H9 (cell line): ENCODE measurements at places on chromosomes 5 and 9.

- DNase-seq, result no peak
Observed at GRCh38 chr9:104367507-104367906, 136.6 kb upstream of the OR13F1 start.

DNA sequence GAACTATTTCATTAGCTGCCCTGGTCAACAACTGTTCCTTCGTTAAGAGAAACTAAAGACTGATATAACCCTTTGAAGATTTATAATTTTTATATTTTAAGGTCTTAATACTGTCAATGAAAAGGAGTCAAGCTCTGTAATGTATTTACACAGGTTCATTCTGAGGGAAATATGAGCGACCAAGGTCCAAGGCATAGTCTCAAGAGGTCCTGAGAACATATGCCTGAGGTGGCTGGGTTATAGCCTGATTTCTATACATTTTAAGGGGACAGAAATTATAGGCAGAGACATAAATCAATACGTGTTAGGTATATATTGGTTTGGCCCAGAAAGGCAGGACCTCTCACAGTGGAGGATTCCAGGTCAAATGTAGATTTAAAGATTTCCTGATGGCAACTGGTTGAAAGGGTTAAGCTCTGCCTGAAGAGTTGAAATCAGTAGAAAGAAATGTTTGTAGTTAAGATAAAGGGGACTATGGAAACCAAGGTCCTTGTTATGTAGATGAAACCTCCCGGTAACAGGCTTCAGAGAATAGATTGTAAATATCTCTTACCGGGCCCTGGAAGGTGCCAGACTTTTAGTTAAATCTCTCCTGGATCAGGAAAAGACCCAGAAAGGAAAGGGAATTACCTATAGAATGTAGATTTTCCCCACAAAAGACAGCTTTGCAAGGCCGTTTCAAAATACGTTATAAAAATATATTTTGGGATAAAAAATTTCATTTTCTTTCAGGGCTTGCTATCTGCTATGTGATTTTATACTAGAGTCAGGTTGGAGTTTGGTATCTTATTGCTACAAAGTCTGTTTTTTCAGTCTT, 107.3 kb upstream of the PRLR start:
- peak; percentile 31 for DNase-seq

DNA sequence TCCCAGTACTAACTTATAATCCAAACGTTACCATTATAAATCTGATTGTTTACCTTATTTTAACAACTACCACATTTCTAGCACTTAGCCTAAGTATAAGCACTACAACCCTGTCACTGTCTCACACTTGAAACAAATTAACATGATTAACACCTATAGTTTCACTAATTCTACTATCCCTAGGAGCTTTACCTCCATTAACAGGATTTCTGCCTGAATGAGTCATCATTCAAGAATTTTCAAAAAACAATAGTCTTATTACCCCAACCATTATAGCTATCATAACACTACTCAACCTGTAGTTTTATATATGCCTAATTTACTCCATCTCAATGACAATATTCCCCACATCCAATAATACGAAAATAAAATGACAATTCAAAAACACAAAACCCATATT, 89.6 kb downstream of the INSL6 start:
- DNase-seq, result no peak

- DNase-seq, result no peak
Observed at GRCh38 chr5:133952729-133953567, 15.5 kb downstream of the C5orf15 start.

- DNase-seq, result no peak
Observed at GRCh38 chr5:67211926-67212325, 15.3 kb upstream of the CD180 start.

DNA sequence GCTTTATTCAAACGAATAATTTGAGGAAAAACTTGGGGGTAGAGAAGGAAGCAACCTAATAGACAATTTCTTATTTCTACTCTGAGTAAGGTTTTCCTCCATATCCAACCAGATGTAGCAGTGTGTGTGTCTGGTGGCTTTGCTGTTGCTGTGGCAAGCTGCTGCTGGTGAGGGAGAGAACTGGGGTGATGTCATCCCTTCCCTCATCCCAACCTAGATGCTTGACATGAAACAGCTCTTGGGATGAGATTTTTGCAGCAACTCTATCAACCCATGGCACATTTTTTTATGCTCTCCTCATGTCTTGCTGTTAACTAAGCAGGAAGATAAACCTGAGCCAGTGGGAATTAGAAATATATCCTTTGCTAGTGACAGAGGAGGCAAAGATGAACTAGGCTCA, 135.8 kb downstream of the PCSK1 start:
- DNase-seq, result no peak

DNA sequence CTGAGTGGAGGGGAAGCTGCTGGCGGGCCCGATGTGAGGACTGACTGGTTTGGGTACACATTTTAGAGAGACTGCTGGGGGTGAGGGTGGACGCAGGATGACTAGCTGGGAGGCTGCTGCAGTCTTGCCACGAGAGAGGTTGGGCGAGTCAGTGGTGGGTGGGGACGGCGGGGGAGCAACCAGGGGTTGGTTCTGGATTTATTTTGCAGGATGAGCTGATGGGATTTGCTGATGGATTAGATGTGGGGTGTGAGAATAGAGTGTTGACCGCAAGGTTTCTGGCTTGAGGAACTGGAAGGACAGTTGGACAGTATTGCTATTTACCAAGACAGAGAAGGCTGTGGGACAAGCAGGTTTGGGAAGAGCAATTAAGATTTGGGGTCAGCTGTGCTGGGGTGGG, 5.8 kb upstream of the NDST1 start:
- DNase-seq, result no peak

- DNase-seq, result no peak
Observed at GRCh38 chr5:34622098-34622400, 34.1 kb upstream of the RAI14 start.

DNA sequence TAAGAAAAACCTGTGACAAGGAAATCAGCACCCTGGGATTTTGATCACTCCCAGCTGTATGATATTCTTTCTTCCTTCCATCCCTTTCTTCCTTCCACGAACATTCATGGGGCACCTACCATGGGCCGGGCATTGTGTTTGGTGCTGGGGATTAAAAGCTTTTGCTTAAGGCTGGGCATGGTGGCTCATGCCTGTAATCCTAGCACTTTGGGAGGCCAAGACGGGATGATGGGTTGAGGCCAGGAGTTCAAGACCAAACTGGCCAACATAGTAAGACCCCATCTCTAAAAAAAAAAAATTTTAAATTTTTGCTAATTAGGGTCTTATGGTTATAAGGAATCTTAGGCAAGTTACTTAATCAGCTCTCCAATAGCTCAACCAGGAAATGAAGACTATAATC, 48.5 kb upstream of the CLINT1 start:
- DNase-seq, result no peak

DNA sequence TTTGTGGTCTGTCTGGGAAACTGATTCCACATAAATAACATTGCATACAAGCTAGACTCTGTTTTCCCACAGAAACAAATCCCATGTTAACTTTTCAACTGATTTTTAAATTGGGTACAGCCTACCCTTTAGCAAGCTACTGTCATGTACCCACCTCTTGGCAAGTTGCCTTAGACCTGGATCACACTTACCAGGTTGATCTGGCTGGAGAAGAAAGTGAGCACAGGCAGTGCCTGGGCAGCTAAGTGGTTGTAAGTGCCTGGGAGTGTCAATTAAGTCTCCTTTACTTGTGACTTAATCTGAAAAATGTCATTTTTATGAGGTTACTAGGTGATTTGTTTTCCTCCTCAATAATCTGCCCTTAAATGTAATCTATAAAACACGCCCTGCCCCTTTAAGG, 336.4 kb downstream of the ARL15 start:
- no peak for DNase-seq

DNA sequence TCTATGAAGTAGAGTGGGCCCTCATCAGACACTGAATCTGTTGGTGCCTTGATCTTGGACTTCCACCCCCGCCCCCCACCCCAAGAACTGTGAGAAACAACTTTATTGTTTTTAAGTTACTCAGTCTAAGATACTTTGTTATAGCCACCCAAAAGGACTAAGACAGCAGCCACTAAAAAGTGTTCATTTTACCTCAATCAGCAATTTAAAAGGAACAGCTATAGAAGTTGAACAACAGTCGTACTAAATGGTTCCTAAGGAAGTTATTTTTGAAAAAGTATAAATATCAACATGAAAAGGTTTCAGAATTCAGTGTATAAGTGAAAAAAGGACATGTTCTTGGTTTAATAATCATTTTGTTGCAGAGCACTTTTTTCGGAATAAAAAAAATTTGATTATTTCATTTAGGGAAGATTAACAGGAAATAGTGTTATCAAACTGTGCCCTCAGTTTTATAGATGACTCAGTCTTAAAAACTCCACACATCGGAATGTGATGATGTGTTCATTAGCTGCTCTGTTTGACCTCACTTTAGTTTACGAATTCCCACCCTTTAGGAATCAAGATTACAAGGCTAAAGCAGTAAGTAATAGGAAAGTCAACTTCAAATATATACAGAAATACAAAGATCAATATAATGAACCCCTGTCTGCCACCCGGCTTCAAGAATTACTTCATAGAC, 71.2 kb downstream of the MTAP start:
- DNase-seq, result no peak

- no peak for DNase-seq
Observed at GRCh38 chr9:108877524-108877923, 15.5 kb downstream of the ACTL7A start.

DNA sequence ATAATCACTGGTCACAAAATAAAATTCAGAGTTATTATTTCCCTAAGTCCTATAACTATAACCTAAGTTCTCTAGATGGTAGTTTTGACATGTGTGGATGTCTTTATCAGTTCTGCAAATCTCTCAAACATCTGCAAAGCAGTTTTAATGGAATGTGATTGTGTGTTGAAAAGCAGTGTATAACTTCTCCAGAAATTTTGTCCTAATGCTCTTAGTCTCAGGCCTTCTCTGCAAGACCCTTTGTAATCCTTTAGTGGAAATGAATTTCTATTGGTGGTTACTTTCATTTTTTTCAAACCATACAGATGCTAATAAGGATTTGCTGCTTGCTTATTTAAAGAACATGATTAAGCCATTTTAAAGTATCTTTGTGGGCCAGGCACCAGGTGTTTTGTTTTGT, 75.5 kb upstream of the LHFPL2 start:
- no peak for DNase-seq

- no peak for DNase-seq
Observed at GRCh38 chr5:11128021-11128420, 367.0 kb upstream of the DAP start.

GRCh38 chr5:128144491-128144890, 60.9 kb downstream of the SLC12A2 start:
- no peak for DNase-seq

- no peak for DNase-seq
Observed at GRCh38 chr5:164498438-164498837, 993.0 kb downstream of the MAT2B start.

DNA sequence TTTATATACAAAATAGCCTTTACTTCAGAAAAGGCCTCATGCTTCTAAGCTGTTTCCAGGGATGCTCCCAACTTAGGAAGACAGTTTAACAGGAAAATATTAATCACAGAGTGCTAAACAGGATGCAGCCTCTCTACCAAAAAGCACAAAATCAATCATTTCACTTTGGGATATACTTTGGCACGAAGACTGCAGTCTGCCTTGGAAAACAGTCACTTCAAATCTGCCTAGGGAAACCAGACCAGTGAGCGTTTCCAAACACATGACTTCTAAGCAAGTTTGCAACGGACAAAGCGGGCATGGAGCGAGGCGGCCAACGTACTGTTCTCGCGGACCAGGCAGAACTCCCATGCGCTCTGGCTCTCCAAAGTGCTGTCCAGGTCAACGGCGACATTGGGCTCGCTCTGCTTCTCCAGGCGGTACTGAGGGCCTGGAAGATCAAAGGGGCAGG, 201.0 kb downstream of the MAPKAP1 start:
- no peak for DNase-seq

- DNase-seq, result no peak
Observed at GRCh38 chr9:6444128-6444527, 31.1 kb downstream of the UHRF2 start.

DNA sequence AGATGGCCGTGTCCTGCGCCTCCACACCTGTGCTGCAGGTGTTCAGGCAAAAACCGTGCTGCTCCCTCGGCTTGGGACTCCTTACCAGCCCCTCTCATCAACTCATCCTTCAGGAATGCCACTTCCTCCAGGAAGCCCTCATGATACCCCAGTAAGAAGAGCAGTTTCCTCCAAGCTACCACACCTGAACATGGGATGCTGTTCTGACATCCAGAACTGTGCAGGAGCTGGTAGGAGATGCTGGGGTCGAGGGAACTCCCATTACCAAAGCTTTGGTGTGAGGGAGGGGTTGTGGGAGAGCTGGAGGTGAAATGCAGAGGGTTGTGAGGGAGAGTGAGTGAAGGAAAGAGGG, 18.9 kb downstream of the CARD19 start:
- DNase-seq, result no peak

GRCh38 chr5:58795327-58795726, 212.5 kb downstream of the RAB3C start:
- no peak for DNase-seq

DNA sequence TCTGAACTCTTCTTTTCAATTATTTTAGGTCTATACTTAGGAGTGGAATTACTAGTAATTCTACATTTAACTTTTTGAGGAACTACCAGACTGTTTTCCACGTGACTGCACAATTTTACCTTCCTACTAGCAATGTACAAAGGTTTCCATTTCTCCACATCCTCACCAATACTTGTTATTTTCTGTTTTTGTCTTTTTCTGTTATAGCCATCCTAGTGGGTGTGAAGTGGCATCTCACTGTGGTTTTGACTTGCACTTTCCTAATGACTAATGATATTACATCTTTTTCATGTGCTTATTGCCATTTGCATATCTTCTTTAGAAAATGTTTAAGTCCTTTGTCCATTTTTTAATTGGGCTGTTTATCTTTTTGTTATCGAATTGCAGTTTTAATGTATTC, 136.9 kb upstream of the EGFLAM start:
- no peak for DNase-seq

DNA sequence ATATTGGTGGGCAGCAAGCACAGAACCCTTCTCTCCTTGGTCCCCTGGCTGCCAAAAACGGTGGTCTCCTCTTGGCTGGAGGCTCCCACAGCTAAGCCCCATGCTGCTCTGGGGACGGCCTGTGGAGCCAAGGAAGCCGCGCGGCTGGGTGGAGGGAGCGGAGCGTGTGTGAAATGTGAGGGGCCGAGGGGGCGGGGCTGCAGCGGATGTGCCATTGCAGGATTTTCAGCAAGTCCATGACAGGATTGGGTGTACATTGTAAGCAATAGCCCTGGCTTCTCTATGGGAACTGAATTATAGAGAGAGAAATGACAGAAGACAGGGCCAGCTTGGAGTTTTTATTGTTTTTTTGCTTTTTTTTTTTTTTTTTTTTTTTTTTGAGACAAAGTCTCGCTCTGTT, 336.5 kb downstream of the DIRAS2 start:
- no peak for DNase-seq

GRCh38 chr9:31140316-31140715, 1244.1 kb upstream of the ACO1 start:
- no peak for DNase-seq
